ENCODE measurements at places on chromosomes 1 and 21. TPM values are rescaled to one million over a fixed set of nuclear protein-coding genes. Genes with fewer than 3 reads are reported as not detected.

Gene PM20D1
- total RNA-seq = 0.13 TPM

Gene TM2D1
- total RNA-seq = 48.3 TPM

DNA sequence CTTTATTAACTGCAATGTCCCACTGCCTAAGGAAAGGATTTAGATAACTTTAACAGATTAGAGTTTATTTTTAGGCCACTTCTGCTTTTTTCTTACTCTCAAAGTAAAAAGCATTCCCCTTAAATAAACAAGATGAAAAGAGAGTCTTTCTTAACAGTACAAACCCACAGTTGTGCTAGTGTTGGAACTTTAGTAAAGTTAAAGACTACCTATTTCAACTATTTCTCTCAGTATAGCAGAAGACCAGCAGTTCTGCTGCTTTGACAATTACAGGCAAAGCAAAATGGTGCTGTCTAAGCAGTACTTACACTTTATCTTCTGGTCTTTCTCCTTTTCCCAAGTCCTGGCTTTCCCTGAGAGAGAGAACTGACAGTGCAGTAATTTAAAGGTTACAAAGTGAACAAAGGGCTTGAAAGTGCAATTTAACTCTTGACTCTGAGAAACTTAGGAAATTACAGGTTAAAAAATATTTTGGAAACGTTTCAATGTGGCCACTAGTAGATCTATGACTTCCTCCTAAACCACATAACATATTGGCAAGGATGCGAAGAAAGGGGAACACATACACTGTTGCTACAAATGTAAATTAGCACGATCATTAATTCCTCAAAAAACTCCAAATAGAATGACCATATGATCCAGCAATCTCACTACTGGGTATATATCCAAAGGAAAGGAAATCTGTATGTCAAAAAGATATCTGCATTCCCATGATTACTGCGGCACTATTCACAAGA lies 135.4 kb upstream of the POGK start:
- no peak for DNase-seq
- no peak overlapping the region for H3K27ac ChIP-seq
- no peak overlapping the region for H3K4me3 ChIP-seq
- no peaks in the 10 kb centered on the region for H3K36me3 ChIP-seq

- no peak overlapping the region for H3K4me3 ChIP-seq
- peaks cover 9% of the 10 kb centered on the region for H3K4me1 ChIP-seq
- no peaks in the 10 kb centered on the region for H3K36me3 ChIP-seq
These were observed 186.1 kb downstream of the CLEC20A start for GRCh38 chr1:178310685-178311105.

Gene NKAIN1
- not detected for total RNA-seq

- H3K27ac ChIP-seq = no peak overlapping the region
- no peaks in the 10 kb centered on the region for H3K4me1 ChIP-seq
- H3K36me3 ChIP-seq = no peaks in the 10 kb centered on the region
- H3K27me3 ChIP-seq = no peaks in the 10 kb centered on the region
These were observed 68.9 kb downstream of the CCDC185 start for GRCh38 chr1:223462047-223462630.

Gene ELK4
- 51.5 TPM for total RNA-seq

Gene ATP1A1
- total RNA-seq = 686 TPM

GRCh38 chr1:88104886-88105285 lies 579.2 kb upstream of the PKN2 start:
- H3K4me1 ChIP-seq = no peaks in the 10 kb centered on the region
- H3K27ac ChIP-seq = no peak overlapping the region
- no peak overlapping the region for H3K4me3 ChIP-seq

Gene KRTAP13-2
- not detected for total RNA-seq

DNA sequence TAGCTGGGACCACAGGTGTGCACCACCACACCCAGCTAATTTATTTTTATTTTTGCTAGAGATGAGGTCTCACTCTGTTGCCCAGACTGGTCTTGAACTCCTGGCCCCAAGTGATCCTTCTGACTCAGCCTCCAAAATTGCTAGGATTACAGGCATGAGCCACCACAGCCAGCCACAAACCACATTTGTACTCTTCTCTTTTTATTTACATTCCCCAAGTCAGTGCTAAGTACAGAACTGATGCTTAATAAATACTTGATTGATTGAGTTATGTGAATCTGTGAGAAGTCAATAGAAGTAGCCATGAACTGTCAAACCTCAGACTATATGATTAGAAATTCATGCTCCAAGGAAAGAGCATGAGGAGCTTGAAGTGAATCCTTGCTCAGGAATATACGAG lies 48.5 kb upstream of the S1PR1 start:
- H3K36me3 ChIP-seq = no peaks in the 10 kb centered on the region
- no peak overlapping the region for H3K4me3 ChIP-seq
- no peak for DNase-seq
- H3K27ac ChIP-seq = peak overlapping the region; percentile 74
- H3K27me3 ChIP-seq = no peaks in the 10 kb centered on the region

DNA sequence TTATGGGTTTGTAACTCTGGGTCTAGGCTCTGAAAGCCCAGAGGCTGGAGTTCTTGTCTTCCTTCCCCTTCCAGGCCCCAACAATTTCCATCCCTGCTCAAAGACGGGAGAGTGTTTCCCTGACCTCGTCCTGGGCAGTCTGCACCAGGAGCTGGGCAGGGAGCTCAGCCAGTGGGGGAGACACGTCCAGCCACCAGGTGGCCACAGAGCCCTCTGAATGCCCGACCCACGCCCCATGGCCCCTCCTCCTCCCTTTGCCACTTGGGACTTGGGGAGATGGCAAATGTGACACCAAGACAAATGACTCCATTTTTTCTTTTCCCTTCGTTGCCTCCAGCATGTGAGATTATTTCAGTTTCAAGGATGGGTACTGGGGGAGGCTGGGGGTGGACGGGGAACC lies 159.9 kb upstream of the AJAP1 start:
- no peaks in the 10 kb centered on the region for H3K36me3 ChIP-seq
- H3K4me1 ChIP-seq = no peaks in the 10 kb centered on the region
- H3K27ac ChIP-seq = no peak overlapping the region
- H3K27me3 ChIP-seq = peaks cover 47% of the 10 kb centered on the region
- no peak for DNase-seq

Gene RRP1
- total RNA-seq = 16.1 TPM

Gene GNAT2
- total RNA-seq = not detected

- no peaks in the 10 kb centered on the region for H3K27me3 ChIP-seq
- no peaks in the 10 kb centered on the region for H3K36me3 ChIP-seq
- H3K4me3 ChIP-seq = no peak overlapping the region
- no peaks in the 10 kb centered on the region for H3K4me1 ChIP-seq
These were observed 32.0 kb upstream of the LRP8 start for GRCh38 chr1:53359934-53360276.

- no peaks in the 10 kb centered on the region for H3K27me3 ChIP-seq
- H3K27ac ChIP-seq = no peak overlapping the region
- DNase-seq = no peak
- H3K36me3 ChIP-seq = no peaks in the 10 kb centered on the region
- H3K4me3 ChIP-seq = no peak overlapping the region
These were observed 137.9 kb upstream of the UBE2U start for GRCh38 chr1:64065571-64065970.

GRCh38 chr1:240417317-240417716 lies 194.6 kb downstream of the GREM2 start:
- H3K4me1 ChIP-seq = no peaks in the 10 kb centered on the region
- H3K27me3 ChIP-seq = no peaks in the 10 kb centered on the region
- no peaks in the 10 kb centered on the region for H3K36me3 ChIP-seq
- H3K4me3 ChIP-seq = no peak overlapping the region

Gene C1orf185
- not detected for total RNA-seq

DNA sequence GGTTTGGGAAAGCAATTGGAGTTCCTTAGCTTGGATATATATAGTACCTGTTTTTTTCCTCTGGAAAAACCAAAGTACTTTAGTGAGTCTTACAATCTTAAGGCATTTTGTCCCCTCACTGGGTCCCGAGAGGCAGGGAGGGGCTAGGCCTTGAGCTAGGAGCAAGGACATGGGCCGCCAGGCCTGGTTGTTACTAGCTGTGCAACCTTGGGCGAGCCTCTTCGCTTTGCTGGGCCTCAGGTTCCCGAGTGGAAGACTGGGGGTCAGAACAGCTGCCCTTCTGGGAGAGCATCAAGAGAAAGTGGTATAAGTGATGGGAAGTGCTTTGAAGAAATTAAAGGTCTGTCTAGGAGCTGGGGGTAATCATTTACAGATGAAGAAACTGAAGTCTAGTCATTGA lies 553.2 kb downstream of the KIF26B start:
- no peaks in the 10 kb centered on the region for H3K36me3 ChIP-seq
- H3K4me3 ChIP-seq = no peak overlapping the region
- H3K27ac ChIP-seq = no peak overlapping the region
- H3K4me1 ChIP-seq = no peaks in the 10 kb centered on the region
- no peak for DNase-seq
- no peaks in the 10 kb centered on the region for H3K27me3 ChIP-seq

DNA sequence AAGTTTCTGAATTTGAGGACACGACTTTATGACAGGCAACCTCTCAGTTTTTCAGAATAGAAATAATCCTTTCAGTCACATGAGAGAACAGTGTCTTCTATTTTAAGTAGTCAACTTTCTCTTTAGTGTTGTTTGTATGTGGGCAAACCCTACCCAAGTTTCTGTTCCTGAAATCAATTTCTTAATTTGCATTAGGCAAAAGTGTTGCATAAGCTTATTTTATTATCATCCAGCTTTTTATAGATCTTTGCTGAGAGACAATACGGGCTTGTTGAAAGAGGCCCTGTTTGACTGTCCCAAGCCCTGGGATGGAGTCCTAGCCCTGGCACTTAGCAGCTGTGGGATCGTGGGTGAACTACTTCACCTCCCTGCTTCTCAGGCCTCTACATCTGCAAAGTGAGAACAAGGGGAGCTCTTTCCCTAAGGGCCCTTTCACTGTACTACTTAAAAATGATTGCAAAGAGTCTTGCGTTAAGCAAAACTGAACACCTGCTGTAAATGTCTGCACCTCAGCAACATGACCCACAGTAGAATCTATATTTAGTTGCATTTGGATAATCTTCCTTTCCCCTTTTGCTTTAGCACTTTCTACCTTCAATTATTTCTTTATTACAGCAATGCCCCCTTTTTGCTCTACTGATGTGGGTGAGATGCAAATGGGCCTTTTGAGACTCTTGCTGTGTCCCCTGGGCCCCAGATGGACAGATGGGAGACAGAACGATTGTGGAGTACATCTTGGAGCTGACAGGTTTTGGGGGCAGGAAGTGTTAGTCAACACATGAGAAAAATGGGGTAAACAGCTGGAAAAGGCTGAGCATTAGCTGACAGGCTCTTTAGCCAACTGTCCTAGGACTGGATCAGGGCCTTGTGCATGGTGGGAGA lies 41.0 kb upstream of the SCAF4 start:
- H3K27me3 ChIP-seq = no peaks in the 10 kb centered on the region
- H3K4me1 ChIP-seq = peaks cover 5% of the 10 kb centered on the region
- no peak for DNase-seq
- H3K36me3 ChIP-seq = no peaks in the 10 kb centered on the region

- no peak for DNase-seq
- peaks cover 6% of the 10 kb centered on the region for H3K27me3 ChIP-seq
- no peak overlapping the region for H3K4me3 ChIP-seq
- H3K27ac ChIP-seq = no peak overlapping the region
- H3K4me1 ChIP-seq = no peaks in the 10 kb centered on the region
These were observed 95.9 kb downstream of the EPHB2 start for GRCh38 chr1:22806584-22806983.

GRCh38 chr1:245939756-245940345 lies 567.2 kb downstream of the SMYD3 start:
- H3K4me3 ChIP-seq = no peak overlapping the region
- H3K27me3 ChIP-seq = no peaks in the 10 kb centered on the region
- no peaks in the 10 kb centered on the region for H3K36me3 ChIP-seq
- no peak overlapping the region for H3K27ac ChIP-seq
- H3K4me1 ChIP-seq = no peaks in the 10 kb centered on the region

Gene DFFB
- total RNA-seq = 5.4 TPM

Gene C1orf226
- total RNA-seq = 5.2 TPM

- no peaks in the 10 kb centered on the region for H3K27me3 ChIP-seq
- peak; percentile 91 for DNase-seq
- peaks cover 18% of the 10 kb centered on the region for H3K4me1 ChIP-seq
- no peaks in the 10 kb centered on the region for H3K36me3 ChIP-seq
These were observed 62.0 kb upstream of the RASAL2 start for GRCh38 chr1:178031856-178032320.

- DNase-seq = no peak
- no peak within 1 kb of the TSS for H3K27ac ChIP-seq
- H3K27me3 ChIP-seq = peaks cover 39% of the 10 kb centered on the region
- no peaks in the 10 kb centered on the region for H3K36me3 ChIP-seq
These were observed at the start of gene AIRE for GRCh38 chr21:44285138-44285992. AIRE (plus strand) TSS chr21:44285876; CDS start chr21:44286007, 131 bp downstream.

DNA sequence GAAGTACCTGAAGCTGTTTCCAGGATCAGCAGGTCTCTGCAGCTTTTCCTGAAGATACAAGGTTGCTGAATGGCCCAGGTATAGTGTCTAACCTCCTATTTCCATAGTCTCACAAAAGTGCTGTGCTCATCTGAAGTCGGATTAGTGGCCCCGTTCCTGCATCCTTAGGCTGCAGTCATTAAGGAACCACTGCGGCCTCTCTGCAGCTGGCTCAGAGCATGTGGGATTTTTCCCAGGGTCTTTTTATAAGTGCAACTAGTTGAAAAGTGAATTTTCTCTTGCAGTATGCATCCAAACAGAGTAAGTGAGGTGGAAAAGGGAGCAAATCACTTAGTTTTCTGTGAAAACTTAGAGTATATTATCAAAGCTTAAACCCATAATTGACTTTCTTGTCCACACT lies 565.3 kb upstream of the NEGR1 start:
- H3K27ac ChIP-seq = no peak overlapping the region
- H3K4me1 ChIP-seq = no peaks in the 10 kb centered on the region
- DNase-seq = no peak
- H3K36me3 ChIP-seq = no peaks in the 10 kb centered on the region

DNA sequence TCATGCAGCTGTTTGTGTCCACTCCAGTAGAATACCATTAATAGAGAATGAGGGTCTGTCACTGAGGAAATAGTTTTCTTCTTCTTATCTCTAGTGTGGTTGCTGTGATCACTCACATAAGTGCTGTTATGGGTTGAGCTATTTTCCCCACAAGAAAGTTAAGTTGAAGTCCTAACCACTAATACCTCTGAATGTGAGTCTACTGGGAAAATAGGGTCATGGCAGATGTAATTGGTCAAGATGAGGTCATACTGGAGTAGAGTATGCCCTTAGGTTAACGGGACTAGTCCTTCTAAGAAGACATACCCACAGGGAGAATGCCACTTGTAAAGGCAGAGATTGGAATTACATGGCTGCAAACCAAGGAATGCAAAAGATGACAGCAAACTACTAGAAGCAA lies 70.5 kb upstream of the COL24A1 start:
- H3K27me3 ChIP-seq = no peaks in the 10 kb centered on the region
- H3K27ac ChIP-seq = no peak overlapping the region
- H3K4me3 ChIP-seq = no peak overlapping the region
- no peaks in the 10 kb centered on the region for H3K4me1 ChIP-seq
- DNase-seq = no peak

DNA sequence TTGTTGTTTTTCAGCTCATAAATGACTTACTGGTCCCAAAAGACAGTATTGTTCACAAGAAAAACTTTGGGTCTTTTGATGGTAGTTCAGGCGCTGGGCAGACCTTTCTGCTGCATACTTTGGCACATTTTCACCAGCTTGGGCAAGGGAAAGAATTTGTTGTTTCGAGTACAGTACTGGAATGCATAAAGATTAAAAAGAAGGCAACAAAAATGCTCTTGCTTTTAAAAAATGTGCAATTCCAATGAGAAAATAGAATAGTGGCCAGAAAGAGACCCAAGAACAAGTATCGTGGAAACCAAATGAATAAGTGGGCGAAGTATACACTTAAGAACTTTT lies 56.0 kb downstream of the CLIC6 start:
- H3K36me3 ChIP-seq = no peaks in the 10 kb centered on the region
- no peaks in the 10 kb centered on the region for H3K4me1 ChIP-seq
- H3K4me3 ChIP-seq = no peak overlapping the region
- H3K27ac ChIP-seq = no peak overlapping the region

Gene CRYBG2
- 2.0 TPM for total RNA-seq

Data from left lung (tissue), 14 donors.